GM23248 (cell line): ENCODE measurements at places on chromosomes 5 and 9.

DNA sequence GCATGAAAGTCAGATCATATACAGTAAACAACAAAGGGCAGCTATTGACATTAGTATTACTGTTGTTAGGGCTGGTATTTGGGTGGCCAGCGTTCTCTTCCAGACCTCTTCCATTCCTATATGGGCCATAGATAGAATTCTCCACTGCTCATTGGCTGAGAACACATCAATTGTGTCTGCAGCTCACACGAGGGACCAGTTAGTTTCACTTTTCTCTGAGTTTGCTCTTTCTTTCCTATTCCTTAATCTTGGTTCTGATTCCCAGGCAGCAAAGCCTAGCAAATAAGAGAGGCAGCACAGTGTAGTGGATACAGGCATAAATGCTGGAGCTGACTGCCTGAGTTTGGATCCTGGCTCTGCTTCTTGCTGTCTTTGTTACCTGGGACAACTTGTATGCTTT is 476.4 kb downstream of the SPOCK1 start:
- DNase-seq: no peak

- DNase-seq: no peak
These were observed 12.3 kb upstream of the MTMR12 start for GRCh38 chr5:32325062-32325461.

DNA sequence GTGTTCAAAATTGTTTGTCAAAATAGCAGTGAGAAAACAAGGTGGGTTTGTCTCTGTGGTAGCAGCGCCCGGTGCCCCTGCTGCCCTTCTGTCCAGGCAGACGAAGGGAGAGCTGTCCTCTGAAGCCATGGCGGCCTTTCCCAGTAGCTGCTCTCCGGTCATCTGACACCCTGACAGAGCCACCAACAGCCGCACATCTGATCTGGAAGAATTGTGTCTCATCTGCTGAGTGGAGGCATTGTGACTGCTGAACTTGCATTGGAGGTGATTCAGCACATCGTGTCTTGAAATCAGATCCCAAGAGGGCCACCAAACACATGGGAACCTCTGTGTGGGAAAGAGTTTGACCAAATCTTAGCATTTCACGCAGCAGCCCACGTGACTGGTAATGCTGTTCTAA is 337.6 kb upstream of the IRX1 start:
- DNase-seq: no peak

GRCh38 chr5:179368806-179369529 is 23.7 kb upstream of the ADAMTS2 start:
- no peak for DNase-seq

GRCh38 chr5:90227683-90228082 is 181.9 kb downstream of the CETN3 start:
- DNase-seq: no peak

- DNase-seq: no peak
These were observed 40.7 kb upstream of the PPP2R2B start for GRCh38 chr5:146919304-146919703.

DNA sequence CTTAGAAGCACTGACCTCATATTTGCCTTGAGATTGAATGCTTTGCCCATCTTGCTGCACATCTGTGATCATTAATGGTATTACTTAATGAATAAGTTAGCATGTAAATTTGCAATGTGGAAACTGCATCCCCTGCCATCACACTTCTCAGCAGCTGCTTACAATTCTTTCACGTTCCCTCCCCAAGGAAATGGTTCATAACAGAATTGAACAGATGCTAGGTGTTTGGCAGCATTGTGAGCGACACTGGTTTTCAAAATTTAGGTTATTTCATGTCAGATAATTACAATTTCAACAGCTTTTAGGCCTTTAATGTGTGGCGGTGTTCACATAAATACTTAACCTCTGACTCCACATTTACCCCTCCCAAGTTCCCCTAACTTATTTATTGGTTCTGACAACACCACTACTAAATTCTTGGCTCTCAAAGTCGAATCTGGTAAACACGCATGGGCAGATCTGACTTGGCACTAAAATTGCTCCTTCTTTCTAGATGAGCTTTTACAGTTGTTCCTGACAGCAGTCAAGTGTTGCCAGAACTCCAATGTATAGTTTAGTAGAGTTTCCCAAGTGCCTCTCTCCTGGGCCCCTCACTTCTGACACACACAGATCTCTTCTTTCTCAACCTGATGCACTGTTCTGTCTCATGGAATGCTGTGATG is 46.8 kb downstream of the SLC1A3 start:
- DNase-seq: no peak

GRCh38 chr9:76893395-76893932 is 12.4 kb downstream of the PRUNE2 start:
- peak; percentile 35 for DNase-seq
